ENCODE measurements at places on chromosomes 1 and 21.
A peak's percentile ranks its signal among the peaks of the same experiment; 100 is the strongest.

DNA sequence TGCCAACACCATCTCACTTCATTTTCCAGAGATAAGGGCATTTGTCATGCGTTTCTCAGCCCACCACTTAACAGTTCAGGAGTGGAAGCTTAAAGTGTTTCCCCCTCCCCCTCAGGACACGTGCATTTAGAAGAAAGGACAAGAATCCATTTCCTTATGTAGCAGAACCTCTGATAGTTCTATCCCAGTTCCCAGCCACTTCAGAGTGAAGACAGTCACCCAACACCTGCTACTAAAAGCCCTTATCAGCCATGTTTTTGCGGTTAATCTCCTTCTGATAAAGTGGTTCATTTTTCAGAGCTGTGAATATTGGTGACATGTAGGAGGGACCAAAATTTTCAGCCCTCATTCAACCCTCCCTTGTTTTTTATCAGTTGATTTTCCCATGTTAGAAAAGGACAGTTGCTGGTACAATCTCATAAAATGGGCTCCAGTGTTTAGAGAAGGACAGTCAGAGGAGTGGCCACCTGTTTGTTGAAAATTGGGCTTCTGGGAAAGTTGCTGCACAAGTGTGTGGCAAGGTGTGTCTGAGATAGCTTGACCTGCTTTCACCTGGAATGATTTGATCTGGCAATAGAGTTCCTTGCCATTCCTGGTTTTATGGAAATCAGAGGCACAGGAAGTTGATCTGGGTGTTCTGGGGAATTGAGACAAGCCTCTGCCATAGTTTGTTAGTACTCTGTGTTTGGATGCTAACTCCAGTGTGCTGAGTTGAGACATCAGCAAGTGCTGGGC lies 114.0 kb downstream of the PPP1R12B start:
- no peak for DNase-seq

DNA sequence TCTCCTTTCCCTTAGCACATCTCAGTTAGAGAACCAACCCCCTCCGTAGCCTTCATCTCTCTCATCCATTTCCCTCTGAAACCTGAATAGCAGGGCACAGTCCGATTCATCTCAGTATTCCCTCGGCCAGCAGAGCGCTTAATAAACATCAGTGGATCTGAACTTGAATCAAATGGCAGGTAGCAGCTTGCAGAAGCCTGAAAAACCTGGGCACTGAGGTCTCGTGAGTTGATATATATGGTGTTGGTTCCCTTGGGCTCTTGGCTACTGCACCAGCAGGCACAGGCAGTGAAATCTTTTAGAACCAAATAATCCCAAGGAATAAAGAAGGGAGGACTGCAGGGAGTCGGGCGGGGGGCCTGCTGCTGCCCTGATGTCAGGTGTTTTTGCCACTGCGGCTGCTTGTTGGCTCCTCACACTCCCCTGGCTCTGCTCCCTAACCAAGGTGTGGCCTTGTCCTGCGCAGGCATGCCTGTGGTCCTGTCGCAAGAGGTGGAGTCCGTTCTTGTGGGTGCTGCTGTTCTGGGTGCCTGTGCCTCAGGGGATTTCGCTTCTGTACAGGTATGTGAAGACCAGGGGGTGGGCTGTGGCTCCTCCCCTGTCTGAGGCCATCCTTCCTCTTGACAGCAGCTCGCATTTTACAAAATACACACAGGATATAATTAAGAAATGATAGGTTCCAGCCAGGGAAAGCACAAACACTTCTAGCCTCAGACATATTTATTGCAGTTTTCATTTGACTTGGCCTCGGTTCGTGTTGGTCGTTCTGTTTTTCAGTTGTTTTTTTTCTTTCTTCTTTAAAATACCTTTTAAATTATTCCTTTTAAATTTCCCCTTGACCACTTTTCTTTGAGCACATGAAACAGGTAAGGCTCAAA lies 140.9 kb upstream of the HOOK1 start:
- DNase-seq, result no peak

DNA sequence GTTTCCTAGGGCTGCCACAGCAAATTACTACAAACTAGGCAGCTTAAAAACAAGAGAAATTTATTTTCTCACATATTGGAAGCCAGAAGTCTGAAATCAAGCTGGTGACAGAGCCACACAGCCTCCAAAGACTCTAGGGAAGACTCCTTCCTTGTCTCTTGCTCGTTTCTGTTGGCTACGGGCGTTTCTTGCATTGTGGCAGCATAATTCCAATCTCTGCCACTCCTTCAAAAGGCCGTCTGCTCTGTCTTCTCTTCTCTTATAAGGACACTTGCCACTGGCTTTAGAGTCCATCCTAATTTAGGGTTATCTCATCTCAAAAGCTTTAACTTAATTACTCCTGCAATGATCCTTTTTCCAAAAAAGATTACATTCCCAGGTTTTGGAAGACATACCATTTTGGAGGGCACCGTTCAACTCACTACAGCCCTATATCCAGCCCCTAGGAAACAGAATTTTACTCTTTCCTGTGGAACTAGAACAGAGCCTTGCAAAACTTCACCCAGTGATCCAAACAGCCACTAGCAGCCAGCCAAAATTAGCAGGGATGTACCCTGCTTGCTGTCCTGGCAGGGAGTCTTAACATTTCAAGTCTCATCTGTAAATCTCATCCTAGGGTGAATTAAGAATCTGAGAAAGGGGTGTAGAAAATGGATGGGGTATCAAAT lies 9.2 kb downstream of the STYXL2 start:
- DNase-seq, result no peak

DNA sequence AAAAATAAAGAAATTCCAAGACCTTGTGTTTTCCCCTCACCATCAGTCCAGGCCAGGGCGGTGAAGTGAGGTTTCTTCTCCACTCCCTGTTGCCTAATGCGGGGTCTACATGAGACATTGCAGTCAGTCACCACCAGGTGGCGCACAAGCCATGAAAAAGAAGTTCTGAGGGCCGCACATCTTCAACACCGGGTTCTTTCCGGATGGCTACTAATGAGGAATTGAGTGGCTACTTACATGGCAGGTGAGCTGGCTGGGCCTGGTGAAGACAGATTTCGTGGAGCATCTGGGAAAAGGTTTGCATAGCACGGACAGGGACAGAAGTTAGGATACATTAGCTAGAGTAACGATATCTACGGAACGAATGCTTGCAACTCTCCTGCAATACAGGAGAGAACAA lies 15.8 kb upstream of the S100A11 start:
- DNase-seq, result peak; percentile 93

DNA sequence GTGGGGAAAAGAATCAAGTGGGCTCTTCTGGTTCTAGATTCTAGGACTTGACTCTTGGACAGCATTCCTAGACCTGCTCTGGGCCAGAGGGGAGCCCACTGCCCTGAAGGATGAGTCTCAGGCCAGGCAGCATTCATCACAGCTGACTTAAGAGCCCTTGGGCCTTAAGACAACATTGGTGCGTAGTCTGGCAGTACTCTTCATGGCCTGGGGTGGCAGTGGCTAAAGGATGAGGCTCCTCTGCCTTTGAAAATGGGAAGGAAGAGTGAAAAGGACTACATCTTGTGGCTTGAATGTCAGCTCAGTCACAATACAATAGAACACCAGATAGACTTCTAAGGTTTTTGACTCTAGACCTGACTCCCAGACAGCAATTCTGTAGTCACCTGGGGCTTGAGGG lies 1415.1 kb upstream of the PRMT6 start:
- no peak for DNase-seq

DNA sequence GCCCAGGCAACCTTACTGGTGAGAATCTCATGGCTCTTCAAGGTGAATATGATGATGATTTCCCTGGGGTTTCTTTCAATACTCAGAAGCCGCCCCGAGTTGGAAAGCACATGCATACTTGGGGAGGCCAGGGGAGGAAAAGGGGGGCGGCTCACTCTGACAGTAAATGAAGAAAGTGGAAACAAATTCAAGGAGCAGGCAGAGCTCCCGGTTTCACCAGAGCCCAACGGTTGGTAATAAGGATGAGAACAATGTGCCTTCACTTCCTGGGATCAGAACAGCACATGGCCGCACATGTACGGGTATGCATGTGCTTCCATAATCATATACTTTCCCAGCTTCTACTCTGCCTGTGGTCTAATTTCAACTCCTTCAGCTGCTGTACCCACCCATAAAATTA lies 3.8 kb upstream of the ARHGEF2 start:
- DNase-seq, result no peak
